ENCODE measurements at places on chromosomes 16 and 17.

DNA sequence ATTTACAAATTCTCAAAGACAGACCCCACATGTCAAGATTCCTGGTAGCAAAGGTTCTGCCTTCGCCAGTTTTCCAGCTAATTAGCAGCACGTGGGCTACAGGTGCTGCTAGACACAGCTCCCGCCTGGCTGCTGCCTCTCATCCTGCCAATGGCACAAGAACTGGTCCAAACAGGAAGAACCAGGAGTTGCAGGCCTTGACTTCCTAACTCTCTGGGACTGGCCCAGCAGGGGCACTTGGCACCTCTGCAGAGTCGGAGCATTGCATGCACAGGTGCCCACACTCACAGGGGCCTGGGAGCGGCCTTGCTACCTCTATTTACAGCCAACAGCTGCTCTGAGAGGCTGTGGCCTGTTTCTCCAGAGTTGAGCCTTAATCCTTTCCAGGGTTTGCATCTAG is 39.6 kb downstream of the TK2 start:
- no peak for DNase-seq

DNA sequence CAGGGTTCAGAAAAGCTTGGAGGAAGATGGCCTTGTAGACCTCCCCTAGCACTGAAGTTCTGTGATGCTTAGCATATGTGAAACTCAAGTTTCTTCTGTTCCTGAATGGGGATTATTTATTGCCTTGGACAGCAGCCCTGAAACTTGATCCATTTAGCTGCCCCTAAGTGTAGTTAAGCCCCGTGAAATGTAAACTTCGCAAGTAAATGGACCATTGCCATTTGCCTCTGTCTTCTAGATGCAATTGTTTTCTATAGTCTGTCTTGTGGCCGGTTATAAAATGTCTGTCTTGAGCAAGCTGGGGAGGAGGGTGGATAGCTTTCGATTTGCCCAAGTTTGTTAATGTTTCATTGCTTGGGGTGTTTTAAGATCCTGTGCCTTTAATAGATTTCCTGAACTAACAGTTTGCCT is 261.8 kb downstream of the CDH13 start:
- DNase-seq, result no peak

- no peak for DNase-seq
Measured at GRCh38 chr16:68348639-68349445, 38.0 kb downstream of the PRMT7 start.

DNA sequence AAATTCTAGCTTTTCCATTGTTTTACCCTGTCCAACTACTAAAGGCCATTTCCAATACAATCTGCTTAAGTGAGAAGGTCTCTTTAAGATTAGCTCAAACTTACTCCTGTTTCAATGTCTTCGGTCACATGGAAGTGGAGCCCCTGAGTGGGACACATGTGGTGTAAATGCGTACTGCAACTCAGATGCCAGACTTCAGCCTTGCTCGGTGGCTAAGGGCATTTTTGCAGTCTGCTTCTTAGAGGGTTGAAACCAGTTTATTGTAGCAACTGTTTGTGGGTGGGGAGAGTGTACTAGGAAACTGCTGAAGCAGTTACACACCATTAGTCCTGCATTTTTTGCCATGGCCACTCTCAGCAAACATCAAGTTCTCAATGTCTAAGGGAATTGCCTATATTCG is 140.6 kb downstream of the PARN start:
- DNase-seq, result peak; percentile 27

DNA sequence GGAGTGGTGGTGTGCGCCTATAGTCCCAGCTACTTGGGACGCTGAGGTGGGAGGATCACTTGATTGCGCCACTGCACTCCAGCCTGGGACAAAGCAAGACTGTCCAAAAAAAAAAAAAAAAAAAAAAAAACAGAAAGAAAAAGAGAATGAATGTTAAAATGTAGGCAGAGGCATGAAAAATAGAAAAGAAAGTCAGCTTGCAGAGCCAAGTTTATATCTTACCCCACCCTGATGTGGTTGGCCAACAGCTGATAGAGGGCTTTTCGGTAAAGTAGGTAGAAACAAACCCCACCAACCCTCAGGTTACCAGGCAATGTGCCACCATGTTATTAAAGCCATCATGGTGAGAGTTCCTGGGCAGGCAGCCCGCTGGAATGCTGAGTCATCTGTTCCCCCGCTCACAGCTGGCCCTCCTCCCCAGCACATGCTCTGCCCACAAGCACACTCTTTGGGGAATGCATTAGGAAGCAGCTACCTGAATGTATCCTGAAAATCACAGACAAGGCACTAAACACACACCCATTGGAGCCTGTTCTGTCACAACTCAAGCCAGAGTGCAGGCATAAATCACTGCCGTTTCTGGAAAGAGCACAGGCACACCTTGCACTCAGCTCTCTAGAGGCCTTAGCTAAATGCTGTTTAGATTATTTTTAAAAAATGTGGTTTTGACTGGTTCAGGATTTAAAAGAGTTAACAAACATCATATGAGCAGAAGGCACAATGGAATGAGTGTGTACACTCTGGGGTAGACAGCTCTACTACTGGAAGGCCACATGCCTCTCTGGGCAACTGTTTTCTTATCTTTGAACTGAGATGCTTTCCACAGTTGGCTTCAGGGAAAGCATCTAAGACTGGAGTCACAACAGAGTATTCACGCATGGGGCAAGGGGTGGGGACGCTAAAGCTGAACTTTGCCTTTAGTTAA is 128.5 kb downstream of the PARN start:
- peak; percentile 11 for DNase-seq

GRCh38 chr16:75495076-75495674 is at the start of gene CHST6:
Gene CHST6, minus strand, starts transcription at chr16:75495441. Its CDS starts 15,613 bp downstream, at chr16:75479828.
- no peak for DNase-seq

DNA sequence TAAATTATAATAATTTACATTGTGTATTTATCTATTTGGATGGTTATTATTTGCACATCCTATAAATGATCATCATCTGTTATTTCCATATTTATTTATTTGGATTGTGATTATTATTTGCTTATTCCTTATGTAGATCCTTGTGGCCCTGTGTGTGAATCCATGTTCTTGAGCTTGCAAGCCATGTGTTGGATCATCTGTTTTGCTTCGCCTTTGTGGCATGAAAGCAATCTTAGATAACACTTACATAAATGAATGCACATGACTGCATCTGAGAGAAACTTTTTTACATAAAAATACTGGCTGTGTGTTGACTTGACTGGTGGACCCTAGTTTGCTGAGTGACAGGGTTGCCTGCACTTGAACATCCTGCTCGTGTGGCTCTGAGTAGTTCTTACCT is 1024.5 kb upstream of the RBFOX1 start:
- no peak for DNase-seq

- DNase-seq, result no peak
Measured at GRCh38 chr17:78001182-78001581, 42.7 kb downstream of the TNRC6C start.

GRCh38 chr17:5260542-5260941 is 21.5 kb upstream of the RABEP1 start:
- no peak for DNase-seq

All from MV-4-11 (cell line).